ENCODE measurements at places on chromosomes 13 and 19. TPM values are rescaled to one million over a fixed set of nuclear protein-coding genes. Genes with fewer than 3 reads are reported as not detected.

DNA sequence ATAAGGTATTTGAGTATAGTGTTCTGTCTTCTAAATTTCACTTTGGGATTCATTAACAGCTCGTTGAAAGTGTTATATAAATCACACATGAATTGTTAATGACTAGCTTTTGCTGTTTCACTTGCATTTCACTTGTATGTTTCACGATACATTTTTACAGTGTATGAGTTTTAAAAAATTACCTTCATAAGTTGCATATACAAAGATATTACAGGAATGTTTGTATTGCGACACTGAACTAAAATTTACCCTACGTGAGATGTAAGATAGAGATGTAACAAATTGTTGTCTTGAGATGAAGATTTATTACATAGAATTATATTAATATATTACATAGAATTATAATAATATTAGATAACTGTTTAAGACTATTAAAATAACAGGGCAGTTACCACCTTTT is 1.5 kb downstream of the CDC16 start:
- peak overlapping the region; percentile 84 for H3K4me3 ChIP-seq
- no peak overlapping the region for H3K27ac ChIP-seq
- no peak for DNase-seq
- H3K27me3 ChIP-seq, result no peaks in the 10 kb centered on the region
- H3K4me1 ChIP-seq, result peaks cover 10% of the 10 kb centered on the region
- peaks cover 32% of the 10 kb centered on the region for H3K36me3 ChIP-seq

- H3K4me1 ChIP-seq, result no peaks in the 10 kb centered on the region
- no peaks in the 10 kb centered on the region for H3K27me3 ChIP-seq
- no peak overlapping the region for H3K4me3 ChIP-seq
- no peak for DNase-seq
- no peak overlapping the region for H3K27ac ChIP-seq
- no peaks in the 10 kb centered on the region for H3K36me3 ChIP-seq
These were observed 96.8 kb upstream of the CSNK1A1L start for GRCh38 chr13:37202264-37202663.

- no peaks in the 10 kb centered on the region for H3K36me3 ChIP-seq
- peaks cover 8% of the 10 kb centered on the region for H3K4me1 ChIP-seq
- H3K27me3 ChIP-seq, result peaks cover 2% of the 10 kb centered on the region
- DNase-seq, result no peak
These were observed 4.8 kb downstream of the TSKS start for GRCh38 chr19:49758292-49758691.

GRCh38 chr13:22091971-22092300 is 421.1 kb downstream of the FGF9 start:
- no peak for DNase-seq
- H3K36me3 ChIP-seq, result no peaks in the 10 kb centered on the region
- no peak overlapping the region for H3K4me3 ChIP-seq
- H3K27ac ChIP-seq, result no peak overlapping the region

GRCh38 chr19:42295831-42296525 is 6.0 kb upstream of the PRR19 start:
- peaks cover 81% of the 10 kb centered on the region for H3K36me3 ChIP-seq
- peaks cover 11% of the 10 kb centered on the region for H3K4me1 ChIP-seq
- no peak for DNase-seq
- H3K27ac ChIP-seq, result no peak overlapping the region
- no peaks in the 10 kb centered on the region for H3K27me3 ChIP-seq

- DNase-seq, result no peak
- H3K4me1 ChIP-seq, result peaks cover 2% of the 10 kb centered on the region
- no peaks in the 10 kb centered on the region for H3K36me3 ChIP-seq
- H3K4me3 ChIP-seq, result no peak overlapping the region
These were observed 1048.7 kb downstream of the UQCRFS1 start for GRCh38 chr19:28164214-28164613.

DNA sequence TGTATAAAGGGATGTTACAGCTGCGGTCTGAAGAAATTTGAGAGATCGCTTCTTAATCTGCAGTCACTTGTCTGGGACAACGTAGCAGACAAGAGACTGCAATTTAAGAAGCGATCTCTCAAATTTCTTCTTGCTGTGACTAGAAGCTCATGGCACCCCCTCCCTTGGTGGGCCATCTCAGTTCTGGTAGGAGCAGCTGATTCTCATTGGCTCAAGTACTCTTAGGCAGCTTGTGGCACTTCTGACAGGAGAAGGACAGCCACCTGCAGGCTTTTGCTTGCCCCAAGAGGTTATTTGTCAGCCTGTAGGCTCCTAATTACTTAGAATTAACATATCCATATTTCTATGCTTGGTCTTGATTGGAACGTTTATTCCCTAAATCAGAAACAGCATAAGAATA is 503.0 kb downstream of the DCT start:
- no peak overlapping the region for H3K27ac ChIP-seq
- DNase-seq, result peak; percentile 20
- H3K27me3 ChIP-seq, result no peaks in the 10 kb centered on the region
- H3K4me1 ChIP-seq, result no peaks in the 10 kb centered on the region
- H3K36me3 ChIP-seq, result no peaks in the 10 kb centered on the region
- no peak overlapping the region for H3K4me3 ChIP-seq

GRCh38 chr19:4373601-4374497 is 26.5 kb downstream of the SH3GL1 start:
- H3K36me3 ChIP-seq, result peaks cover 73% of the 10 kb centered on the region
- DNase-seq, result no peak
- no peaks in the 10 kb centered on the region for H3K27me3 ChIP-seq
- peaks cover 93% of the 10 kb centered on the region for H3K4me1 ChIP-seq
- H3K27ac ChIP-seq, result peak overlapping the region; percentile 89

DNA sequence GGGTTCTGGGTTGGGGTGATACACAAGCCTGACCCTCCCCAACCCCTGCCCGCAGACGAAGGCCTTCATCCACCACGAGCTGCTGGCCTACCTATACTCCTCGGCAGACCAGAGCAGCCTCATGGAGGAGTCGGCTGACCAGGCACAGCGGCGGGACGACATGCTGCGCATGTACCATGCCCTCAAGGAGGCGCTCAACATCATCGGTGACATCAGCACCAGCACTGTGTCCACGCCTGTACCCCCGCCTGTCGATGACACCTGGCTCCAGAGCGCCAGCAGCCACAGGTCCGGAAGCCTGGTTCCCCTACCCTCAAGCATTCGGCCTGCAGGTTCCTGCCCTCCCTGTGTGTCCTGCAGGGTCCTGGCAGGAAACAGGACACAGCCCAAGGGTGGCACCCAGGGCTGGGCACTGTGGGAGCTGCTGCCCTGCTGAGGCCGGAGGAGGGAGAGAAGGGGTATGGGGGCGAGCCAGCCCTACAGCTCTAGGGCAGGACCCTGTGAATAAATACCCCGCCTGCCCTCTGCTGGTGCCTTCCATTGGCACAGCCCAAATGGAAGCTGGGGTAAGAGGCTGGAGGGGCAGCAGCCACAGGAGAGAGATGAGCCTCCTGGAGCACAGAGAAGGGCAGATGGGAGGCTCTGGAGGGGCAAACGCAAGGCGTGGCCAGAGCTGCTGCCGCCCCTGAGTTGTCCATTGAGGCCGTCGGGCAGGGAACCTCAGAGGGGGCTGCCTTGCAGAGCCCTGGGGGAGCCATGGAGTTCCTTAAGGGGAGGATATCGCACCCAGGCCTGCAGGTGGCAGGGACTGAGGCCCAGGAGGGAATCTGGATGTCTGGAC is 6.8 kb downstream of the TMED1 start:
- no peak overlapping the region for H3K27ac ChIP-seq
- no peak overlapping the region for H3K4me3 ChIP-seq
- no peak for DNase-seq
- H3K36me3 ChIP-seq, result peaks cover 93% of the 10 kb centered on the region
- no peaks in the 10 kb centered on the region for H3K4me1 ChIP-seq
- H3K27me3 ChIP-seq, result no peaks in the 10 kb centered on the region

- no peaks in the 10 kb centered on the region for H3K27me3 ChIP-seq
- H3K4me1 ChIP-seq, result no peaks in the 10 kb centered on the region
- H3K4me3 ChIP-seq, result no peak overlapping the region
These were observed 28.8 kb downstream of the CELF5 start for GRCh38 chr19:3253270-3253669.

DNA sequence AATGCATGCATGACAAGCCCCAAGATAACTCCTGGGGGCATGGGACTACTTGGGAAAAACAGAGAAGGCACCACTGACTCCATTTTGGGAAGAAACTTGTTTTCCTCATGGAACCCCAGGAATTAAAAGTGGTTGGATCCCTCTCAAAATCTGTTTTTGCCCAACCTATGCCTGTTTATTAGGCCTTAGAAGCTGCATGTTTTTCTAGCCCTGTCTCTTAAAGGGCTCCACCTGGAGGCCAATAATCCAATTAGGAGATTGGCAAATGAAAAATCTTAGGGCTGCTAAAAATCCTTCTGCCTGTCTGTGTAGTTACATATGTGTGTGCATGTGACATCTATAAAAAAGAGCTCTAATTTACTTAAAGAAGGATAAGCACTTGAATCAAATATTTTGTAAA is 26.9 kb downstream of the MED4 start:
- no peak overlapping the region for H3K4me3 ChIP-seq
- no peak overlapping the region for H3K27ac ChIP-seq
- DNase-seq, result no peak
- H3K36me3 ChIP-seq, result peaks cover 19% of the 10 kb centered on the region
- H3K27me3 ChIP-seq, result no peaks in the 10 kb centered on the region

DNA sequence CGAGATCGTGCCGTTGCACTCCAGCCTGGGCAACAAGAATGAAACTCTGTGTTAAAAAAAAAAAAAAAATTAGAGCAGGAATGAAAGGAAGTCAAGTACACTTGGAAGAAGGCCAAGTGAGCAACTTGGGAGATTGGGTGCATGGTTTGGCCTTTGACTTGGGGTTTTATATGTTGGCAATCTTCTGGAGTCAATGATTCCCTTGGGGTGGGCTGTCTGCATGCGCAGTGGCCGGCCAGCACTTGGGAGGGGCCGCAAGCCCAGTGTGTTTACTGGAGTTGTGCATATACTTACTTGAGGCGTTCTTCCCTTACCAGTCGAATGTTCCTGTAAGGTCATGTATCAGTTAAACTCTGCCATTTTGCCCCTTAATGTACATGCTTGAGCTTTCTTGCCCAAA is 103.9 kb downstream of the FAM216B start:
- H3K36me3 ChIP-seq, result no peaks in the 10 kb centered on the region
- H3K4me3 ChIP-seq, result no peak overlapping the region
- peaks cover 3% of the 10 kb centered on the region for H3K4me1 ChIP-seq
- DNase-seq, result no peak
- no peak overlapping the region for H3K27ac ChIP-seq

Gene TMIGD2
- total RNA-seq, result 0.79 TPM

Gene CAPNS1
- total RNA-seq, result 200 TPM

Gene KLK7
- total RNA-seq, result 0.72 TPM

Gene CYP4F8
- not detected for total RNA-seq

Gene ZNF560
- 0.79 TPM for total RNA-seq

Gene HCST
- total RNA-seq, result 1.9 TPM

Gene CACNG8
- 1.2 TPM for total RNA-seq

Gene UPK1A
- not detected for total RNA-seq

Gene RANBP3
- total RNA-seq, result 52.0 TPM

Gene NLRP7
- not detected for total RNA-seq

Gene PTPRH
- 4.5 TPM for total RNA-seq

Gene CD70
- not detected for total RNA-seq

Gene GJB2
- total RNA-seq, result 343 TPM
